ENCODE measurements at places on chromosomes 7 and 10.

DNA sequence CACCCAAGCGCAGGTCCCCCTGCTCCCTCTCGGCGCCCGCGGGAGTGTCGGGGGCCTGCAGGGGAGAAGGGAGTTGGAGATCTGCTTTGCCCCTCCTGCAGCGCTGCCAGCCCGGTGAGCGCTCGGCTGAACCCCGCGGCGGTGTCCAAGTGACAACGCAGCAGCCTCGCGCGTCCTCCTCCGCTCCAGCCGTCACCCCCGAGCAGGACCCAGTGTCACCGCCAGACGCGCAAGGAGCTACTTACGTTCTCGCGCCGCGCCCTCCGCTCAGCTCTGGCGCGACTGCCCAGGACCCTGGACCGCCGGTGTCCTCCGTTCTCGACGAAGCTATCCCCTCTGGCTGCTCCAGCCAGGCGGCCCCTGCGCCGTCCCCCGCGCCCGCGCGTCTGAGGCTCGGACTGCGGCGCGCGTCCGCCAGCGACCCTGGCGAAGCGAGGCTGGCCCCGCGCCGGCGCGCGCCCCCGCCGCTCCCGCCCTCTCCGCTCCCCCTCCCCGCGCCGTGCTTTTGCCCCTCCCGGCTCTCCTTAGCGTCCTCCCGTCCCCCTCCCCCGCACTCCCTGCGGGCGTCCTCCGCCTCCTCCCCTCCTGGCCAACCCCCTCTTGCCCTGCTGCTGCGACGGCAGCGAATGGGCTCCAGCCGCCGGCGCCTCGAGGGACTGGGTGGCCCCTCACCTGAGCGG is at the start of gene NRCAM:
NRCAM (minus strand) TSS at position 439 of the 680 bp plus-strand sequence. CDS start 216,372 bp downstream, outside the sequence.
- DNase-seq: no peak

DNA sequence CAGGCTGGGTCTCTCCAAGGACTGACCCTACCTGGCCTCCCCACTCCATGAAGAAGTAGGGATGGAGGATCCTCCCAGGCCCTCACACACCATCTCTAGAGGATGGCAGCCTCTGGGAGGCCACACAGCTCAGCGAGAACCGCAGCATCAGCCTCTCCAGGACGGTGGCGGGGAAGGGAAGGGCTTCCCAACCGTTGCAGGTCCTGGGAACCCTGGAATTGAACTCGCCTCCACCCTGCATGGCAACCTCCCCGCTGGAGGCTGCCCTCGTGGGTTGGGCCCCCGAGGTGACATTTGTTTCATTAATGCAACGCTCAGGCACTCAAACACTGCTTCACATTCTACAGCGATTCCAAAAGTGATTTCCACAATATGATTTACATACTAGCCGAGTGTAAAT is 58.5 kb downstream of the EBF3 start:
- no peak for DNase-seq

DNA sequence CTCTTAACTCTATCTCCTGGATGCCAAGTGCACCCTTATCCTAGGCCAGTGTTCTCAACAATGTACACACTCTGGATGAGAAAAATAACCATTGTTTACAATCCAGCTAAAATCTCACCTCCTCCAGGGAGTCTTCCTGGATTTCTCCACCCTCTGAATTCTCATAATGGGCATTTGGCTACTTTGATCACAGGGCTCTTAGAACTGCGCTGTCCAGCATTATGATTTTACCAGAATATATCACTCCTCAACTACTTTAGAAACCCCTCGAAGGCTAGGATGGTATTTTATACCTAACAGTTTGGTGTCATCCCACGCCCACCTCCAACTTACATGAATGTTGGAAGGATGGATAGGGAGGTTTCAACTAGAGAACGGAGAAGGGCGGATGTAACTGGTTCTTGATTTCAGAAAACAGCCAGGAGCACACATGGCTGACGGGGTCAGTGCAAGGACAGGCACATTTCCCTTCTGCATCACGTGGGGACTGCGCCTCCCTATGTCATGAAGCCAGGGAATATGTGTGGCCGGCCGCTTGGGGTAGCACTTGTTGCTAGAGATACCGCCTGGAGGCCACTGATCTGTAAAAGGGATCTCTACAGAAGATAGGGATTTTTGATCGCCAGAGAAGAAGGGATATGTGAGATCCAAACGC is 1.2 kb upstream of the ATP6V0E2 start:
- peak; percentile 46 for DNase-seq

GRCh38 chr7:144403649-144404061 is at the start of gene NOBOX:
Gene NOBOX (minus strand): TSS chr7:144403693.
- DNase-seq: no peak

DNA sequence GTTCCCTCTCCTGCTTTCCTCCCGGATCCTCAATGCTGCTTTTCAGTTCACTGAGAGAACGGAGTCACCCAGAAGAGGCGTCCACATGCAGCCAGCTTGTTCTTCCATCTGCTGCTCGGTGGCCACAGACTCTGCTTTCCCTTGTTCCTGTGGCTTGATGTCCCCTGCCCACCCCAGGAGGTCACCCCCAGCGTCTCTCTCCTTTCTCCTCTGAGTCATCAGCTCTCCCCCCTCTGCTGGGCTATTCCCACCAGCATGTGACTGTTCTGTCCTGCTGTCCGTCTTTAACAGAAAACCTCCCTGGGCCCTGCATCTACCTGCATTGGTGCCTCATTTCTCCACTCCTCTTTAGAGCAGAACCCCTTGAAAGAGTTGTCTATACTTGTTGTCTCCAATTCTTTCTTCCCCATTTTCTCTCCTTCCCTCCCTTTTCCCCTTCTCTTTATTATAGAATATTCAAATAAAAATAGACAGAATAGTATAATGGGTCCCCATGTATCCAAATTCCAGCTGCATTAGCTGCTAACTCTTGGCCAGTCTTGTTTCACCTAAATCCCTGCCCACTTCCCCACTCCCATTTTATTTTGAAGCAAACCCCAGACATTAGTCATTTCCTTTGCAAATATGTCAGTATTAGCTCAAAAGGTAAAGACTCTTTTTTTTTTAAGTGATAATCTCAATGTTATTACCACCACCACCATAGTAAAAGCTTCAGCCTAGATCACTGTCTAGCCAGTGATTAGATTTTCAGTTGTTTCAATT is 4.1 kb downstream of the ZNF282 start:
- DNase-seq: no peak

Data from activated CD4-positive, alpha-beta T cell treated with anti-CD3 and anti-CD28 coated beads, Interleukin-2, Interleukin-4, amounts not matched to agents 100 ng/mL and 50 ng/mL, durations not matched to agents 16 hours and 8 hours (primary cell).